ENCODE measurements at places on chromosomes 3 and 15.

DNA sequence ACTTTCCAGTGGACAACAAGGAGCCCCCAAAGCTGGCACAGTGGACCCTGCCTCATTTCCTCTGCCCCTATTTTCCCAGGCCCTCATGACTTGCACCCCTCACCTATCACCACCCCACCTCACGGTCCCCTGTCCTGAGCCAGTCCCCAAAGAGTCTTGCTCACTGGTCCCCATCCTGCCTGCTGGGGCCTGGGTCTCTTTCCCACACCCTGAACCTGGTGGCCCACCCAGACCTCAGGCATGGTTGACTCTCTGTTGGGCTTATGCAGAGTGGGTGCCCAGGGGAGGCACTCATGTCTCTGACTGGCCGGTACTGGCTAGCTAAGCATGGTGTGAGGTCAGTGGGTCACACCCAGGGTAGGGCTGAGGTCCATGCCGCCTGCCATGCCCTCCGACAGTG lies 73.2 kb downstream of the SLC12A8 start:
- no peak for DNase-seq

DNA sequence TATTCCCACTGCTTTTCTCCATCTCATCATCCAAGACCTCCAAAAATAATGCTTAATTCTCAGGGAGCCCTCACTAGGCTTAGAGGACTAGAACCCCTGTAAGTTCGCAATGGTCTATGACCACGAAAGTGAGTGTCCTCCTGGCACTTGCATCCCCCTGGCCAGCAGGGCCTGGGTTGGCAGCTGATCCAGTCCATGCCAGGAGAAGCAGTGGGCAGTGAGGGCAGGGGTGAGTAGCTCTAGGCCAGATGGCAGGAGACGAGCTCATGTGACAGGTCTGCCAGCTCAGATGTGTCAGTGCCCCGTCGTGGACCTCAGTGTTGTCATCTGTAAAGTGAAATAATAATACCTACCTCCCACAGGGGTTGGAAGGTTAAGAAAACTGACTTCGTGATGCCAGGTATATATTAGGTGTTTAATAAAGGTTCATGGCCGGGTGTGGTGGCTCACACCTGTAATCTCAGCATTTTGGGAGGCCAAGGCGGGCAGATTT lies 11.1 kb downstream of the GP5 start:
- DNase-seq, result no peak

DNA sequence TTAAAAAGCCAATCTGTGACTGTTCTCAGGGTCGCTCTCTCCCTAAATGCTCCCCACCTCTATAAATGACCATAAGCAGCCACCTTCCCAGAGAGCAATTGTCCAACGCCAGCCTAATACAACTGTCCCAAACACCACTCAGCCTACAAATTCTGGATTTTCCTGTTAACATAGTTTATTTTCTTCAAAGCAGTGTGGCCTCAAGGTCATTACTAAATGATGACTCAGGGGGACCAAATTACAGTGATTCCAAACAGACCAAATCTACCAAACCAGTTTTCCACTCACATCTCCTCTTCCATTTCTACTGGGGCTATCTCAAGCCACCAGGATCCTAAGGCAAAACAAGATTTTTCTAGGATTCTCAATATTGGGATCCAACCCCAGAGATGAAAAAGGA lies 22.5 kb downstream of the HEXA start:
- DNase-seq, result no peak

- DNase-seq, result no peak
These were observed 617.4 kb downstream of the SI start for GRCh38 chr3:164460851-164461250.

GRCh38 chr15:75928680-75929608 lies 25.3 kb downstream of the FBXO22 start:
- DNase-seq, result no peak

GRCh38 chr3:16103472-16103871 lies 71.0 kb upstream of the GALNT15 start:
- no peak for DNase-seq

DNA sequence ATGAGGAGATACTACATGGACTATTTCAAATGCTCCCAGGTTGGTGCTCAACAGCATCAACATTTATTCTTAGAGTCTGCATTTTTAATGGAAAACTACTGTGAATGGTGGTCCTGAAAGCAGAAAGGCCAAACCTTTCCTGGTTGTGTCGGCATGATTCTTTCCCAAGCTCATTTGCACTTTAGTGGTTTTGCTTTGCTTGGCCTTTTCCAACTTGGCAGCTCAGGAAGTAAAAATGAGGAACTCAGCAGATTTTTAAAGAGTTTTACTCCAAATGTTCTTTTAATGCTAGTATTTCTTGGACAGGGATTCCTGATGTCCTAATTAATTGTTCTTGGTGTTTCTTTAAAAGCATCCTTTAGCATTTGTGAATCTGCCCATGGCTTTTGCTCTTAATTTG lies 197.4 kb downstream of the SLC9A9 start:
- DNase-seq, result no peak

- DNase-seq, result no peak
These were observed 10.7 kb upstream of the SLC15A2 start for GRCh38 chr3:121883507-121883906.

- DNase-seq, result no peak
These were observed 306.6 kb upstream of the TGFBR2 start for GRCh38 chr3:30299674-30300385.

Data from LNCaP clone FGC (cell line).